ENCODE measurements at places on chromosomes 2 and 18. TPM values are rescaled to one million over a fixed set of nuclear protein-coding genes. Genes with fewer than 3 reads are reported as not detected.

GRCh38 chr2:195737511-195738325 lies 80.7 kb downstream of the SLC39A10 start:
- no peak for DNase-seq

- no peak for DNase-seq
Observed at GRCh38 chr2:150729495-150729955, 242.1 kb upstream of the RND3 start.

The OTOF gene
- 0.29 TPM for total RNA-seq

The RFX8 gene
- total RNA-seq = not detected

The RAD51AP2 gene
- total RNA-seq = not detected

DNA sequence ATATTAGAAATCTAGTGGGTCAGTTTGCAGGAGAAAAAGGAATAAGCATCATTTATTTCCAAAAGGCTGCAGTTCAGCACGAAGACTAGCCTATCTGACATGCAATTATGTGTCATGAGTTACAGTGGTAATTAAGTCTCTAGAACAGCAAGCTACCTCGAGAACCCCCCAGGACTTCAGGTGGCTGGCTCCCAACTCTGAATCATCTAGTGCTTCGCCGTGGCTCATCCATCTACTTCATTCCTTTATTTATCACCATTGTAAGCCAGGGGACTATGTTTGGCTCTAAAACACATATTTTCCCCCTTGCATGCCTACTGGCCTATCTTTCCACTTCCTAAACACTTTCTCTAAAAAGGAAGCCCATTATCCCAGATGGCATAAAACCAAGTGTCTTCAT lies 121.6 kb downstream of the TXNL1 start:
- no peak for DNase-seq

The VRK2 gene
- 25.6 TPM for total RNA-seq

The ARHGAP15 gene
- 12.4 TPM for total RNA-seq

DNA sequence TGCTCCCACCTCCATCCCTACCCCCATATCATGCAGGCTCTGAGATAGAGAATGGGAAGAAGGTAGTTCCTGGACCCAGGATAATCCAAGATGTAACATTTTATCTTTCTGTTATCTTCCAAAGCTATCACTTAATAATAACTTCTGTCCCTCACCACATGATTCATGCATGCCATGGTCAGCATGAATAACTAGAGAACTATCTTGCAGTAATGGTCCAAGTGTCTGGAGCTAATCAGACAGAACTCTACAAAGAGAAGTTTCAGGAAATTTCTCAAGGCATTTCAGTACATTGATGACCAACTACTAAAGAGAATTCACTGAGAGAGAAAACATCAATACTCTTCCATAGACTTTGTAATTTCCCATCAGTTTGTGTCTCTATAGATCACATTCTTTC lies 1469.7 kb upstream of the PIK3C3 start:
- DNase-seq = no peak

DNA sequence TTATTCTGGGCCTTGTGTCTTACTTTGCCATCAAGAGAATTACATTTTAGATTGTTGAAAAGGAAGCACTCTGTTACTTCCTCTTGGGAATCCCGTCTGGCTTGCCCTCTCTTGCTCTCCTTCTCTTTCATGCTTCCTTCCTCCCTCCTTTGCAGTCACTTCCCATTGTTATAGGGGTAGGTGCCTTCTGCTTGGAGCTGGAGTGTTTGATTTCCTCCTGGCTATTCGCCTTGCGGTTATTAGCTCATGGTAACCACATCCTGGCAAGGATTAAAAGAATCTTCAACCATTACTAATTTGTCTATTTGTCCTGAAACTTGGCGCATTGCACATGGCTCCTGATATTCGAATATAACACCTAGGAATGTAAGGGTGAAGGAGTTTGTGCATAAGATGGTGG lies 115.0 kb downstream of the CERS6 start:
- DNase-seq = no peak

The SNTG2 gene
- 9.9 TPM for total RNA-seq

DNA sequence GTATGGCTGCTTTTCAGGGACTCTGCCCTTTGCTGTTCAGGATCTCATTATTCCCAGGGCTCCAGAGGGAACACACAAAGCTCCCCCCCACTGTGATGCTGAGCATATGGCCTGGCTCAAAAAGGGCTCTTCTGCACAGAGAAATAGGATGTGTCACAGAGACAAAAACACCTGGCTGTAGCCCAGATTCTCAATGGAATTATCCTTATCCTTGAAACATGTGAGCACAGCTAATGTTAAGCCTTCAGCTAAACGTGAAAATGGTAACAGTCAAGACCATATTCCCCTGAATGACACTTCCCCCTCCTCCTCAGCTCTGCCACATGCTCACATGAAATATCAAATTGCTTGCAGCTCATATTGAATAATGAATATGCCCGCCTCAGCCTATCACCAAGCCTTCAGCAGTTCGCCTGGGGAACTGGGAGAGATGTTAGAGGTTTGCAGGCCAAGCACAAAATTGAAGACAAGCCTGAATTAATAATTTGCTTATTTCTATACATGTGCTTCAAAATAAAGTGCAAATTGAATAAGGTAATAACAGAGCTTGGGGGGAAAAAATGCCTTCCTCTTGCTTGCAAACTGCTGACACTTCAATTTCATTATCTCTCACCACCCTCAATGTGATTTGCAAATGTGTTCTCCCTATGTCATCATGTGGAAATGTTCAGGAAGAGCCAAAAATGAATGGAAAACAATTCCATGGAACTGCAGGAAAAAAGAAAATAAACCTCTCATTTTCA lies 181.0 kb upstream of the HNRNPA3 start:
- no peak for DNase-seq

The NPHP1 gene
- 10.2 TPM for total RNA-seq

DNA sequence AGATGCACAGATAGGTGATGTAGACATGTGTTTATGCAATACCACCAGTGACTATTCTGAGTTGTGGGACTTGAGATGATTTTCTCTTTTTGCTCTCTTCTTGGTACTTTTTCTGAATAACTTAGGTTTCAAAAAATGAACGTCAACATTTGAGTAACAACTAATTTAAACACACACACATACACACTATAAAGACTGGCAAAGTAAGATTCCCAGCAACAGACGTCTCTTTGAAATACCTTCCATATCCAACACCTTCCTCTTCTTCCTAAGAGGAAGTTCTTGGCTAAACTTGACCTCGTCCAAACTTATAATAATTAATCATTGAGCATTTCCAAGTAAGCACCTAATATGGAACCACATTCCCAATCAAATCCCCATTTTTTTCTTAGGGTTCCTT lies 81.6 kb upstream of the RGPD4 start:
- DNase-seq = no peak

DNA sequence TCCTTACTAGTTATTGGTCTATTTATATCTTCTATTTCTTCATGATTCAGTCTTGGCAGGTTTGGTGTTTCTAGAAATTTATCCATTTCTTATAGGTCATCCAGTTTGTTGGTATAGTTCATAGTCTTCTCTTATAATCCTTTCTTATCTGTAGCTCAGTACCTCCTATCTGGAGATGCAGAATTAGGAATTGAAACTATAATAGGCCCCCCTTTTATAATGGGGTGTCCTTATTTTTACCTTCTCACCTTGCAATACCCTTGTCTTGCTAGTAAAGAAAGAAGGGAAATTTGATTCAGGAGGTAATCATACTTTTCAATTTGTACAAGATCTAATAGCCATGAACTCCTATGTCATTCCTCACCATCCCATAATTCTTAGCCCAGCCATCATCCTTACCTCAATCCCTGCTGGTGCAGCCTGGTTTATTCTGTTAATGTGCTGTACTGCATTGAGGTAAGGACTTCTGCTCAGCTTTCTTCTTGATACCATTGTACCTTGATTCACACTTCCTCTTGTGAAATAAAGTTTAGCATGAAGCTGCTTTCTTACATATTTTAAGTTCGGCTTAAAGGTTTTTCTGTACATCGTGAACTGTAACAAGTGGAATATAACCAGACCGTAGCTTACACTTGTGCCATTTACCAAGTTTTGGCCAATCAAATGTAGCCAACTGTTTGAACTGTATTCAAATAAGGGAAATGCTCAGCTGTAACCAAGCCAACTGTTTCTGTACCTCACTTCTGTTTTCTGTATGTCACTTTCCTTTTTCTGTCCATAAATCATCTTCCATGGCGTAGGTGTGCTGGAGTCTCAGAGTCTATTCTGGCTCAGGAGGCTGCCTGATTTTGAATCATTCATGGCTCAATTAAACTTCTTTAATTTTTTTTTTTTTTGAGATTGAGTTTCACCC lies 40.1 kb upstream of the PTH2R start:
- DNase-seq = no peak

GRCh38 chr18:48417985-48418384 lies 8.8 kb upstream of the ZBTB7C start:
- no peak for DNase-seq

All from ureter (tissue), 1 donor.